ENCODE measurements at places on chromosomes 4 and X.

GRCh38 chr4:138062929-138063328 is 179.2 kb downstream of the SLC7A11 start:
- peak; percentile 68 for DNase-seq

DNA sequence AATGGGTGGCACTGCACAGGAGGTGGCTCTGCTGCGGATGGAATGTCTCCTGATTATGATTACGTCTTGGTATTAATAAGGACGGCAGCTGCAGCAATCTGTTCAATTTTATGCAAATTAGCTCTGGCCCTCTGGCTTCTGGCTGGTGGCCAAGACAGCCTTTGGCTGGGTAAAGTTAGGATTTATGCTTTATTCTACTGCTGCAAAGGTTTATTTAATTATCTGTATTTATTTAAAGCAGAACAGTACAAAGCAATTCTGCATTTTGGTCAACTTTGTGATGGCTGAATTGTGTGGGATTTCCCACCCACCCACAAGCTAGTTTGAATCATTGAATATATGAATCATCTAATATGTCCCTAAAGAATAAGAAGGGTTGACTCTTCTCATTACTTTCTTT is 745.6 kb upstream of the FAM241A start:
- DNase-seq: no peak

DNA sequence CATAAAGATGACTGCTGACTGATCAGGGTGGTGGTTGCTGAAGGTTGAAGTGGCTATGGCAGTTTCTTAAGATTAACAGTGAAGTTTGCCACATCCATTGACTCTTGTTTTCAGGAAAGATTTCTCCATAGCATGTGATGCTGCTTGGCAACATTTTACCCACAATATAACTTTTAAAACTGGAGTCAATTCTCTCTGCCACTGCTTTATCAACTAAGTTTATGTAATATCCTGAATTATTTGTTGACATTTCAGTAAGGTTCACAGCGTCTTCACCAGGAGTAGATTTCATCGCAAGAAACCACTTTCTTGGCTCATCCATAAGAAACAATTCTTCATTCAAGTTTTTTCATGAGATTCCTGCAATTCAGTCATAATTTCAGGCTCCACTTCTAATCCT is 166.5 kb upstream of the SPRY1 start:
- DNase-seq: no peak

DNA sequence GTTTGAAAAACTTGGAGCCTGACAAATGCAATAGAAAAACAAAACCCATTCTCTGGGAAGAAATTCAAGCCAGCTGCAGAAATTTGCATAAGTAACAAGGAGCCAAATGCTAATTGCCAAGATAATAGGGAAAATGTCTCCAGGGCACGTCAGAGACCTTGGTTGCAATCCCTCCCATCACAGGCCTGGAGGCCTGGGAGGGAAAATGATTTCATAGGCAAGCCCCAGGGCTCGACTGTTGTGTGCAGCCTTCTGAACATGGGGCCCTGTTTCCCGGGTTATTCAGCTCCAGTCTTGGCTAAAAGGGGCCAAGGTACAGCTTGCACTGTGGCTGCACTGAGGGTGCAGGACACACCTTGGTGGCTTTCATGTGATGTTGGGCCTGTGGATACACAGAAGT is 760.4 kb upstream of the PABPC4L start:
- DNase-seq: no peak

DNA sequence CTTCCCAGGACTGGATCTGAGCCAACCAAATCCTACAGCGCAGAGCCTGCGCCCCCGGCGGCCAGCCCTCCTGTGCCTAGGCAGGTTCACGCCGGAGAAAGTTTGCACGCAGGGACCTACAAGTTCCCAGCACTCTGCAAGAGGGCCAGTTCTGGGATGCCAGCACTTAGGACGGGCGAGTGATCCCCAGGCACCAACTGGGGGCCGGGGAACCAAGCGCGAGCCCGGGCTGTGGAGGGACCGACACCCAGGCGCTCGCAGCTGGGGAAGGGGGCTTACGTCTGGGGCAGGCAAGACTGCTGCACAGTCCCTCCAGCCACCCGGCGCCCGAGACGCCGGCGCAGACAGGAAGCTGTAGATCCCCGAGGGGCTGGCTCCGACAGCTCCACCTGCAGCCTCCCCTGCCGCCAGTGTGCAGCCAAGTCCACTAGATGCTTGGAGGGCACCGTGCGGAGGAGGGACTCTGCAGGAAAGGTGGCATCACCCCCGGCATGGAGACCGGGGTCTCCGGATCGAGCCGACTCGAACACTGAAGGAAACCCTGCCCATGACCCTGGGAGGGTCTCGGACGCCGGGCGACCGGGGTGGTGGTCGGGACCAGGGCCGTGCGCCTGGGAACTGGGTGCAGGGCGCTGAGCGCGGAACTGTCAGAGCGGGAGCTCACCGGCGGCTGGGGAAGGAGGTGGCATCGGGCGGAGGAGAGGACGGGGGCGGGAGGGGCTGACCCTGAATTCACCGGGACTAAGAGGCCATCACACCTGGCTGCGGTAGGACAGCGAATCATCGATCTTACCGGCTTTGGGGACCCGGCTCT is 566 bp downstream of the CORIN start:
- no peak for DNase-seq

GRCh38 chr4:151736361-151736760 is 24.4 kb downstream of the GATB start:
- DNase-seq: no peak

- no peak for DNase-seq
Observed at GRCh38 chr4:63937961-63938360, 471.3 kb downstream of the TECRL start.

GRCh38 chr4:78544678-78545077 is 6.9 kb upstream of the ANXA3 start:
- DNase-seq: peak; percentile 30

- DNase-seq: no peak
Observed at GRCh38 chrX:7771788-7772438, 71.1 kb upstream of the VCX start.

- DNase-seq: no peak
Observed at GRCh38 chr4:144384408-144384807, 243.9 kb upstream of the GYPA start.

DNA sequence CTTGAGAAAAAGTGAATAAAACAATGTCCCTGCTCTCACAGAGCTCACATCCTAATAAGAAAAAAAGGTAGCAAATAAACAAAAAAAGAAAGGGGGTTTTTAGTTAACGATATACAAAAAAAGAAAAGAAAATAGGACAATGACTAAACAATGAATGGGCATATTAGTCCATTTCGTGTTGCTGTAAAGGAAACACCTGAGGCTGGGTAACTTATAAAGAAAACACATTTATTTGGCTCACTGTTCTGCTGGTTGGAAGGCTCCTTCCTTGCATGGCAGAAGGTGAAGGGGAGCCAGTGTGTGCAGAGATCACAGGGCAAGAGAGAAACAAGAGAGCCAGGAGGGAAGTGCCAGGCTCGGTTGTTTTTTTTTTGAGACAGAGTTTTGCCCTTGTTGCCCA is 4.7 kb upstream of the KLF3 start:
- DNase-seq: no peak

- peak; percentile 92 for DNase-seq
Observed at GRCh38 chr4:138275963-138276621, 33.9 kb upstream of the SLC7A11 start.

DNA sequence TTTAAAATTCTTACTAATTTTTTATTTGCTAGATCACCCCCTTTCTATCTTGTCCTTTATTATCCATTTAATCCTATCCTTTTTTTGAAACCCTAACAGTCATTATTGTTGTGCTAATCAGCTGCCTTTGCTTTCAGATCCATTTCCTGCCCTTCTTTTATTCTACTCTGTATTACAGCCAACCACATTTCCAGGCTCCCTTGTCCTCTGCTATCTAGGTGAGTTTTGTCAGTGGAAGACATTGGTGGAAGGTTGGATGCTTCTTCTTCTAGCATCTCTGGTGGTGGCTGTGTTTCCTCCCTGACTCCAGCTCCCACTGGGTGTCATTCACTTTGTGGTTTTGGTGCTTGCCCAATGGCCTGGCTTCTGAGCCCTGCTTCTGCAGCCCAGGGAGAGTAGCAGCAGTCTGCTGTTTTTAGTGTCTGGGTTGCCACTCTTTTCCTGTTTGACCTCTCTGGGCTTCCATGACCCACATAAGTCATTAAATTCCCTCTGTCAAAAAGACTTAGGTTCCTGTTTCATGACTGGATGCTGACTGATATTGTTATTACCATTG is 225.2 kb upstream of the PGRMC2 start:
- peak; percentile 71 for DNase-seq

DNA sequence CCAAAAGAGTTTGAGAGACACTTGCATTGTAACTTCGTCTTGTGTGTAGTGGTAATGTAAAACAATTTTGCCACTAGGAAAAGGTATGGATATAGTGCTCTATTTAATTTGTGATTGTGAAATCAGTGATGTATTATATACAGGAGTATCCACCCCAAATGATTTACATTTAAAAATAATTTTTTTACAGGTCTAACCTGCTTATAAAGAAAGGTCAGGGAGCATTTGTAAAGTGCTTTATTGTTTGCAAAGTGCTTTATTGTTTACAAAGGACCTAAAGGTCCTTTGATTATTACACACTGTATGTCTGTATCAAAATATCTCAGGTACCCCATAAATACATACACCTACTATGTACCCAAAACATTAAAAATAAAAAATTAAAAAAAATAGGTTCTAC is 70.3 kb downstream of the DCK start:
- DNase-seq: no peak

- no peak for DNase-seq
Observed at GRCh38 chrX:104482757-104483156, 83.2 kb upstream of the IL1RAPL2 start.

GRCh38 chr4:138616775-138617174 is 374.6 kb upstream of the SLC7A11 start:
- DNase-seq: peak; percentile 25

- DNase-seq: no peak
Observed at GRCh38 chrX:154037754-154038153, 18.1 kb upstream of the IRAK1 start.

DNA sequence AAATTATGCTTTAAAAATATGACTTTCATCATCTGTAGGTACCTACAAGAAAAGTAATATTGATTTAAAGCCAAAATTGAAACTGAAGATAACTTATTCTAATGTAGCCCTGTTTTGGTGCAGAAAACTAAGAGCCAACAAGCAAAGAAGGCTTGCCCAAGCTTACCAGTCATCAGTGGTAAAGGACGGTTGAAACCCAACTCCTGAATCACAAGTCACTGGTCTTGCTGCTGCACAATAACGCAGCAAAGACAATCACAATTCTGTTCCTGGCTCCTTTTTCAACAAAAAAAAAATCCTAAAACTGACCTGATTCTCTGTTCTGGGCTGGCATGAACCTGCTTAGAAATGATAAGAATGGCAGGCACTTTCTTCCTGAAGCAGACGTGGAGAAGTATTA is 34.5 kb downstream of the WDFY3 start:
- DNase-seq: no peak
